ENCODE measurements at places on chromosomes 2 and 18.

GRCh38 chr2:78676921-78677696 lies 348.4 kb upstream of the REG3G start:
- DNase-seq: no peak

DNA sequence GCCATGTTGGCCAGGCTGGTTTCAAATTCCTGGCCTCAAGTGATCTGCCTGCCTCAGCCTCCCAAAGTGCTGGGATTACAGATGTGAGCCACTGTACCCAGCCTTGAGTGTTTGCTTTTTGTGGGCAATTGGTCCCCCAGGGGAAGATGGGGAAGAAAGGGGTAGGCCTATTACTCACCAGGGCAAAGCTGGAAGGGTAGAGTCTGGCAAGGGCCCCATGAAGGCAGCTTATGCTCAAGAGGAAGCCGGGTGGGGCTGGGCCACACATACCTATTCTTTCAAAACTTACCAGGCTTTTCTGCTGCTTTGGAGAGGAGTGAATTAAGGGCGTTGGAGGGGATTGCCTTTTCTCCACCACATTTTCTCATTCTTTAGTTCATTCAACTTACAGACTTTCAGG lies 24.5 kb upstream of the CD28 start:
- DNase-seq: no peak

GRCh38 chr2:128452536-128453530 lies 134.2 kb upstream of the HS6ST1 start:
- no peak for DNase-seq

DNA sequence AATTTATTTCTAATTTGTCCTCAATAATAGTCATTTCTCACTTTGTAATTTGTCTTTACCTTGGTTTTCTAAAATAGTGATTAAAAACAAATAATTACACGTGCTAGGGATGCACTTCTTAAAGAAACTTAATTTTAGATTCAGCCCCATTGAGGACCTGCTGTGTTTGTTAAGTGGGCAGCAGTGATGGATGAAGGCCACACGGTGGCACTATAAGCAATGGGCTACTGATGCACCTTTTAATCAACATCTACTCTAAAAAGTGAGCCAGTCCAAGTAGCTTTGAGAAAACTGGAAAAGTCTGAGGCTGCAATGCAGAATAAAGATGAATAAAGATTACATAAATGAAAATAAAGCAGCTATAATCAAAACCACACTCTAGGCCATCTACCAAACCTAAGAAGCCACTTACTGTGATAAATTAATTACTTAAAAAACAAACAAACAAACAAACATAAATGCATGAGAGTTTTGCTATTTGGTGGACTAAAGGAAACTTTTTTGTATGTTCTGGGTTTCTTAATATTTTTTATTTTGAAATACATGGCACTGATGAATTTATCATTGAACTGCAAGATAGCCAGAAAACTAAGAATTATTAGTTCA lies 89.3 kb downstream of the PDE11A start:
- DNase-seq: peak; percentile 84
